Mammary epithelial cell (primary cell): ENCODE measurements at places on chromosomes 11 and 22.

DNA sequence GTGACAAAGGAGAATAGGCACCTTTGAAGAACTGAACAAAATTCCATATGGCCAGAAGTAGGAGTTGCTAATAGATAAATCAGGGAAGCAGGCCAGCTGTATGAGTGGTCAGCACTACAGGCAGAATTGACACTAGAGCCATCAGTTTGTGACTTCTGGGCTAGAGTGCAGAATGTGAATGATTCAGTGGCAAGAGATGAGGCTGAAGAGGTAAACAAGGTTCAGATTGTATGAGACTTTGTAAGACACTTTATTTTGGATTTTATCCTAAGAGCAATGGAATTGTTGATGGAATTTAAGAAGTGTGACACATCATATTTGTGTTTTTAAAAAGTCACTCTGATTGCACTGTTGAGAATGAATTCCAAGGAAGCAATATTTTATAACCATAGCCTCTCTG is 12.9 kb downstream of the BIRC3 start:
- DNase-seq: no peak

DNA sequence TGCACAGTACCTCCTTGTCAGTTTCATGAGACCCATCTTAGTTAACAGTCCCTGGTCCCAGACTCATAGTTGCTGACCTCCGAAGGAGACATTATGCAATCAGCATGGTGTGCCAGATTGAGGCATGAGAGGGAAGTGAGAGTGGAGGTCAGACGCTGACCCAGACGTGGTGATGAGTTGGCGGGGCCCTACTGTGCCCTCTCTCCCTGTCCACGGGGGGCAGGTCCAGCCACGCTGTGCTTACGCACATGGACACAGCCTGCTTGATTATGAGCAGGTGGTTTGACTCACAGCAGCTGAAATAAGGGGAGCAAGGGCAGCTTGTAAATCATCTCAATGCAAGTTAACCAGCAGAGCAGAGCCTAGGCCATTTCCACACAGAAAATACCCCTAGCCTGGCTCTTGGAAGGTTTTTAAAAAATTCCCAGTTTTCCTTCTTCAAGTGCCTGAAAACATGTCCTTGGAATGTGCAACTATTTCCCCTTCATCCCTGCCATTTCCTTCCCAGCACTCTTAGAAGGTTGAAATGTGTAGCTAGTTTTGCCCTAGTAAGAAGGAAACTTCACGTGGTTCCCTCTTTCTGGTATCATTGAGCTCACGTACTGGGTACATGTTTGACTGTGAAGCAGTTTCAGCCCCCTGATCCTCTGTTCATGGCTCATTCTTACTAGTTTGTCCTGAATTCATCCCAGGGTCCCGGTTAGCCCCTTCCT is 122.6 kb upstream of the SORL1-AS1 start:
- DNase-seq: no peak

GRCh38 chr11:40787224-40787623 is 672.2 kb downstream of the LRRC4C start:
- DNase-seq: no peak

DNA sequence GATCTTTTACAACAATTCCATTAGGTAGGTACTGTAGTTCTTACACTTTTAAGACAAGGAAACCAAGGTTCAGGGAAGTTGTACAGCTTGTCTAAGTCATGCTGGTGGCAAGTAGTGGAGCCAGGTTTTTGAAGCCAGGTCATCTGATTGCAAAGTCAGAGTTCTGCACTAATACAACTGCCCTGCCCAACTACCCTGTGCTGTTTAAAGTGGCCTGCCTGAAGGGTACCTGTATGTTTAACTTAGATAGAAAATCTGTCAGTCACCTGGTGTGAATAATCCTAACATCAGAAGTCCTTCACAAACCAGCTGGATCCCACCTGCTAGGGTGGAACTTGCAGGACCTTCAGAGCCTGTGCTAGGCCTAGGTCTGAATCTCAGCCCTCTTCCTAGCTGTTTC is 44.2 kb downstream of the ARFGAP2 start:
- DNase-seq: no peak

GRCh38 chr22:40654522-40655167 is 18.1 kb upstream of the MRTFA start:
- peak; percentile 62 for DNase-seq

GRCh38 chr22:49953680-49954344 is 6.8 kb upstream of the PIM3 start:
- no peak for DNase-seq

DNA sequence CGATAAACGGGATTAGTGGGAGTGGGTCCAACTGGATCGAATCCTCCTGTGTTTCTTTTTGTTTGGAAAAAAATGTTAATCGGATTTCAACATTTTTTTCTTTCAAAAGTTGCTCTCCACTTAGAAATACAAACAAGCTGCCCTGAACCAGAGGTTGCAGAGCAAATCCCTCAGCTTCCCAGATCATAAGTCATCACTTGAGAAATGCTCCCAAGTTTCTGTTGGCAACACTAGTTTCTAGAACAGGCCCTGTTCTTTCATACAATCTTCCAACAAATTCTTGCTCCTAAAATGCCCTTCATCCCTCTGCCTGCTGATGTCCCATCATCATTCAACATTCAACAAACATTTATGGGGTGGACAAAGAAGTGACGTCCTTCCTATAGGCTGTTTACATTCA is 1.3 kb upstream of the MLC1 start:
- DNase-seq: no peak

DNA sequence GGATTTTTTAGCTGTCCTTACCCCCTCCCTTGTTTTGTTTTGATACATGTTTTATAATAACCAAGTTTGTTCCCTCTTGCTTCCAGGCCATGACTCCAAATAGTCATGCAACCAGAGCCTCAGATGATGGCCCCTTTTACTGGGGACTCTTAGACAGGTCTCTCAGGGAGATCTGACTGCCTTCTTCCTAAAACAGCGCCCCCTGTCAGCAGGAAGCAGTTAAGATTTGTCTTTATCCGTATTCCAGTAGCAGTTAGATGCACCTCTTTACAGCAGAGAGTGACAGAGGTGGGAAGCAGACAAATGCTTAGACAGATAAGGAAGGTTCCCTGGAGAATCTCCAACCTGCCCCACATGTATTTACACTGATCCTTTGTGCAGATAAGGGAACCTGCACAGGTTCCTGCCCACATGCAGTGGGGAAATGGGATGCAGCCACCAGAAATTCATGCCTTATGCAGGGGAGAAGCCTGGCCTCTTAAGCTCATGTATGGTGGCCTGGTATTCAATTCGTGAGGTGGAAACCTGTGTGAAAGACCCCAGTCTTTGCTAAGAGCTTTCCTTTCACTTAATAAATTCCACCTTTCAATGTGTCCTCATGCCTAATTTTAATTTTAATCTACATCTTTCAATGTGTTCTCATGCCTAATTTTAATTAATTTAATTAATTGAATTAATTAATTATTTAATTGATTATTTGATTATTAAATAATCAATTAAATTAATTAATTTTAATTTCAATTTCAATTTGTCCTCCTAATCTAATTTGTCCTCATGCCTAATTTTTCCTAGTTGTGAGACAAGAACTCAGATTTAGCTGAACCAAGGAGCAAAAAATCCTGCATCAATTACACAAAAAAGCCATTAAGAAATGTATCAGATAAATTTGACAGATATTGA is 11.5 kb upstream of the GLYAT start:
- no peak for DNase-seq

DNA sequence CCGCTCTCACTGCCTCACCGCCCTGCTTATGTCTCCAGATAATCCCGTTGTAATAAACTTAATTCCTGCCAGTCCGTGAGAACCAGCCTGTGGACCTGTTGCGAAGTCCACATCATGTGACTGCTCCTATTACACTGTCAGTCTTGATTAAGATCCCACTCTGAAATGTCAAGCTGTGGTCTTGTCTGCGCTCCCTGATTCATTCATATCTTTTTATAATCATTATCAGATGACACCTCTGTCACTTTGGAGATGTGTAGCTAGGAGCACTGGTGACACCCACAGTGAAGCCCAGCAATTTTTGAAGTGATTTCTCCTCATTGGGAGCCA is 377.3 kb downstream of the TBC1D22A start:
- DNase-seq: no peak

DNA sequence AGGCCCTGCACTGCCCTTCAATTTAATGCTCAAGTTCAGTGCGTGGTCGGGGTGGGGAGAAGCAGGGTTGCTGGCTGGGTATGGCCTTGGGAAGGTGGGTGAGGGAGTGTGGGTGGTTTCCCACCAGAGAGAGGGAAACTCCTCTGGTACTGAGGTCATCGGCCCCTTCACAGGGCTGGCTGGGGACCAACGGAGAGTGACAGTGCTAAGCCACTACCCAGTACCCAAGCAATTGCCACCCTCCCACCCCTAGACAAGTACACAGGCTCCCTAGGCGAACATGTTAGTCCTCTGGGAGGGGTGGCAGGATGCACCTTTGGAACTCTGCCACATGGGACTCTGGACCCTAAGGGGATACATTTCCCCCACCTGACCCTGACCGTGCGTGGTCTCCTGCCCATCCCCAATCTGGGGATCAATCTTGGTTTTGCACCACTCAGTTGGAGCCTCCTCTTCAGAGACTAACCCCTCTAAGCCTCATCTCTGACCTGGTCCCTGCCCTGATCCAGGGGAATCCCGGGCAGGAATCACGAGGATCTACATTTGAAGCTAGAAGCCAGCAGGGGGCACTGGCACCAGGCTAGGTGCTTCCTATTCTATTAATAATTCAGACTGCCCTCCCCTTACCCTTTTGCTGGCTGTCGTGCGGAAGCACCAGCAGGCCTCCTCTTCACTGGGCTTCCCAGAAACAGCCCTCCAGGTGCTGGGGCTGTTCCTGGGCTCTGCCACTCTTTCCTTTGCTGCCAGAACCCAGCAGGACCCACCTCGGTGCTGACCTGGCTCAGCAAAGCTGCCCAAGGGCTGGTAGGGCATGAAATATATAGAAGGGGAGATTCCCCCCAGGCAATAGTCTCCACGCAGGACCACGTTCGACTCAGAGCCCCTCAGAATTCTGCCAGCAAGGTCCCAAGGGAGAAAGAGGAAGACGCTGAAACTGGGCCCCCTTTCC is 377.7 kb downstream of the TENM4 start:
- DNase-seq: peak; percentile 27

GRCh38 chr11:44312876-44313275 is 2.9 kb upstream of the ALX4 start:
- no peak for DNase-seq

- no peak for DNase-seq
Measured at GRCh38 chr11:119680541-119681360, 48.2 kb downstream of the NECTIN1 start.

DNA sequence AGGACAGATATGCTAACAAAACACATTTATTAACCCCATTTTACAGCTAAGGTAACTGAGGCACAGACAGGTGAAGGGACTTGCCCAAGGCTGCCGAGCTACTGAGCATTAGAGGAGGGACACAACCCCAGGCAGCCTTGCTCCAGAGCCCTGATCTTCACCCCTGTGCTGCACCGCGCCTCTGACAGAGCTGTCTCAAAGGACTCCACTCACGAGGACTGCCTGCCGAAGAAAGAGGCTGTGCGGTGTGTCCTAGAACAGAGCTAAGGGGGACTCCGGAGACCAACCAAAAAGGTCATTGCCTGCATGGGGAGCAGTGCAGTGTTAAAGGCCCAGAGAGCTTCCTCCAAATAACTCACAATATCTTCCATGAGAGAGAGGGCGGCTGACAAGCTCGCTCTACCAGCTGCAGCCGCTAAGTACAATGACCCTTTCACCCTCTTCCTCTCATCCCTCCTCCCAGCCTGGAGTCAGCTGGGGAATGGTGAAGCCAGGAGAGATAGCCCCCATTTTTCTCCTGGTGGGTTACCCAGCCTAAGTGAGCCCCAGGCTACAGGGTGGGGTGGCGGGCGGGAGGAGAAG is 119.2 kb downstream of the DSCAML1 start:
- DNase-seq: no peak

DNA sequence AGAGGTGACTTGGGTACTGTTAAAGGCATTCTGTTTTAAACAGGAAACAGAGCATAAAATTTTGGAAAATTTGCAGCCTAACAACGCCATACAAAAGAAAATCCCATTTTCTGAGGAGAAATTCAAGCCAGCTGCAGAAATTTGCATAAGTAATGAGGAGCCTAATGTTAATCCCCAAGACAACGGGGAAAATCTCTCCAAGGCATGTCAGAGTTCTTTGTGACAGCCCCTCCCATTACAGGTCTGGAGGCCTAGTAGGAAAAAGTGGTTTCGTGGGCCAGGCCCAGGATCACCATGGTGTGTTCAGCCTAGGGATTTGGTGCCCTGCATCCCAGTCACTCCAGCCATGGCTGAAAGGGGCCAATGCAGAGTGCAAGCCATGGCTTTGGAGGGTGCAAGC is 1333.1 kb upstream of the TENM4 start:
- DNase-seq: no peak

GRCh38 chr11:112983887-112984286 is 22.7 kb downstream of the NCAM1 start:
- no peak for DNase-seq
